ENCODE measurements at places on chromosomes 2 and 18. TPM values are rescaled to one million over a fixed set of nuclear protein-coding genes. Genes with fewer than 3 reads are reported as not detected.

UGT1A7 gene
- 0.35 TPM for total RNA-seq

ATAD2B gene
- 28.7 TPM for total RNA-seq

MRPL33 gene
- 107 TPM for total RNA-seq

IL36G gene
- not detected for total RNA-seq

PRKAG3 gene
- total RNA-seq = not detected

PDE11A gene
- total RNA-seq = 0.82 TPM

KANSL3 gene
- 48.8 TPM for total RNA-seq

NEUROD1 gene
- total RNA-seq = not detected

ZNF512 gene
- total RNA-seq = 40.6 TPM

TMEM178A gene
- total RNA-seq = 5.7 TPM

MC4R gene
- total RNA-seq = 0.19 TPM

ANKRD30BL gene
- total RNA-seq = not detected

- no peak for DNase-seq
Measured at GRCh38 chr2:71743995-71744675, 290.8 kb downstream of the DYSF start.

DNA sequence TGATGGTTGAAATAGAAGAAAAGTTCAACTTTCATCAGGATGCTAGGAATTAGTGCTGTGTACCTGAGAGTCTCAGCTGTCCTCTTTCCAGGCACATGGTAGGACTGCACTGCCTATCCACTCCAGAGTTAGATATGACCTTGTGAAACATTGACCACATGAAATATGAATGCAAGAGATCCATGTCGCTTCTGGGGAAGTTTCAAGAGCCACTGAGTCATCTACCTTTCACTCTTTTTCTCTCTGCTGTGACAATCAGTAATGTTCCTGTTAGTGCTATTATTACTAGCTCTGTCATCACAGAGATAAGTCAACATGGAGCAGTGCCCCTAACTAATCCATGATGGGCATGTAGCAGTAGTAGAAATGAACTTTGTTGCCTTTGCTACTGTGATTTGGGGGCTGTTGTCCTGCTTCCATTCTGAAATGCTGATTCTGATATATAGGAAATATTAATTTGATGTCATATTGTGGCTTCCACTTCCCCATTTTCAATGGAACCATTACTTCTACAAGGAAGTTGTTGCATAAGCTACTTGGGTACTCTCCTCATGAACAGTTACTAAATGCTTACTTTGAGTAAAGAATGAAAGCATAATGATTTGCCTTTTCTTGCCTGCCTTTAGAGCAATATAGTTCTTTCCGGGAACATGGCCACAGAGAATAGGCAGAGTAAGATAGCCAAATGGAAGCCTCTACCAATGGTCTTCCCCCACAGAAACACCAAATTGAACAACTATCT, 192.8 kb upstream of the ZNF521 start:
- DNase-seq = no peak

DNA sequence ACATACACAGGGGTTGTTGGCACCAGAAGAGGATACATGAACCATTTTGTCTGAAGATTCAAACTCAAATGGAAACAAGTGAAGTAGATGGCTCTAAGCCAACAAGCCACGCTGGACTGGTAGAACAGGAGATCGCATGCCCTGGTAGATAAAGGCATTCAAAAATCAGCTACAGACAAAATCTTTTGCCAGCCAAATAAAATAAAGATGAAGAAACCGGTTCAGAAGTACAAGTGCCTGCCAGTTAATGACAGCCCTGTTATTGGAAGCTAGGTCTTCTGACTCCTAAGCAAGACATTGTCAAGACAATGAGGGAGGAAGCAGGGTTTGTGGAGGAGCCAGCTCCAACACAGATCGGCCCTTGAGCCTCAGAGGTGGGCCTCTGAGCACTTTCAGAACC, 52.3 kb downstream of the EHD3 start:
- no peak for DNase-seq

DNA sequence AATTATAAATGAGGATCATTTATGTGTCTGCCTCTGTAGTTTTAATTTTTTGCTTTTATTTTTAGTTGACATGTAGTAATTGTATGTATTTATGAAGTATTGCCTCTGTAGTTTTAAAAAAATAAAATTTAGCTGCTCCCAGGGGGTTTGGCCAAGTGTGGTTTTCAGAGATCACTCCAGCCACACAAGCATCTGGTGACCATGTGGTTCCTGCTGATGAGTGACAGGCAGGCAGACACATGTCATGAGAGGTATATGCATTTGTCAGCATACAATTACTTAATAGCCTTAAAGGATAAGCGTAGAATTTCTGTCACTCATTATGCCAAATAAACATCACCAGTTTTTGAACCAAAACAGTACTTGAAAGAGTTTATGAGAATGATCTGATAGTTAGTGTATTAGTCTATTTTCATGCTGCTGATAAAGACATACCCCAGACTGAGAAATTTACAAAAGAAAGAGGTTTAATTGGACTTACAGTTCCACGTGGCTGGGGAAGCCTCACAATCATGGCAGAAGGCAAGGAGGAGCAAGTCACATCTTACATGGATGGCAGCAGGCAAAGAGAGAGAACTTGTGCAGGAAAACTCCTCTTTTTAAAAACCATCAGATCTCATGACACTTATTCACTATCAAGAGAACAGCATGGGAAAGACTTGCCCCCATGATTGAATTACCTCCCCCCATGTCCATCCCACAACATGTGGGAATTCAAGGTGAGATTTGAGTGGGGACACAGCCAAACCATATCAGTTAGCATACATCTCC, 29.6 kb downstream of the MREG start:
- DNase-seq = no peak

- DNase-seq = peak; percentile 39
Measured at GRCh38 chr18:2513616-2514015, 57.7 kb downstream of the METTL4 start.

DNA sequence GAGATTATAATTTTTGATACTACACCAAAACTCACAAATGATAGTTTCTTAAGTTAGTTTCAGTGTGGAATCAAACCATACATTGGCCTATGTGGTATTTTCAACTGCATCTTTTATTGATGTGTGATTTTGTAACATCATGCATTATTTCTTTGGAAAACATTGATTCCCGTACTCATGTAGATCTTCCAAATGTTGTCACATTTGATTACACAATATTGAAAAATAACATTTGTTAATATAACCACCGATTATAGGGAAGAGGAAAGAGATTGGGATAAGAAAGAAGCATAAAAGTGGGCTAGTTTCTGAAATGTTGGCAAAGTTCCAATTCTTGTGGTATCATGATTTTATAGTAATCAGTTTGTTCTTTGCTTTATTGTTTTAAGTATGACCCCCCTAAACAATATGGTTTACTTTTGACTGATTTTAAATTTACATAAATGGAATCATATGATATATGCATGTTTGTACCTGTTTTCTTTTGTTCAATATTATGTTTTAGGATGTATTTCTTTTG, 117.2 kb upstream of the OTX1 start:
- DNase-seq = no peak

DNA sequence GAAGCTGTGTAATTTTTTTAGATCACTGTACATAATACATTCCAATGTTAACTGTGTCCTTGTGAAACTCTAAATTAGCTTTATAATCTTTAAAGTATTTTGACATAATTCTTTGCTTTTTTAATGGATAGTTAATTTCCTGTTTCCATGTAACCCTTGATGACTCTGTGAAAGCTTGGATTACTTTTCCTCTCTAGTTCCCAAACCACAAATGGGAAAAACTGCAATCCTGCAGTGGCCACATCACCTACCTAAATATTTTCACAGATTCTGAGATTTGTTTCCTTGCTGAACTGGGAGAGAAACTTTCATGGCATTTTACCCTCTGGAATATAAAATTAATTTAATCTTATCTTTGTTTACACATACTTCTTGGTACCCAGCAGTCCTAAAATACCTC, 161.6 kb upstream of the CCDC68 start:
- no peak for DNase-seq

GRCh38 chr2:218780851-218781690, 876 bp upstream of the CYP27A1 start:
- peak; percentile 32 for DNase-seq

GRCh38 chr18:49368161-49368875, 92.1 kb downstream of the DYM start:
- DNase-seq = no peak

DNA sequence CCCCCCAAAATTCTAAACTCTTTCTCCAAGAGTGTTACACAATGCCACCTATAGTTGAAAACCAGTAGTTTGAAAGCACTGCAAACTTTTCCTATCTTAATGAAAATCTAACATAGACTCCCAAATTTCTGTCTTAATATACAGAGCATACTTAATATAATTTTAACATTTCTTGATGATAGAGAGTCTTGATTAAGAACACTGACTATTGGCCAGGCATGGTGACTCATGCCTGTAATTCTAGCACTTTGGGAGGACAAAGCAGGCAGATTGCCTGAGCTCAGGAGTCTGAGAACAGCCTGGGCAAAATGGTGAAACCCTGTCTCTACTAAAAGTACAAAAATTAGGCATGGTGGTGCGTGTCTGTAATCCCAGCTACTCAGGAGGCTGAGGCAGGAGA, 34.2 kb downstream of the ASXL2 start:
- DNase-seq = no peak

DNA sequence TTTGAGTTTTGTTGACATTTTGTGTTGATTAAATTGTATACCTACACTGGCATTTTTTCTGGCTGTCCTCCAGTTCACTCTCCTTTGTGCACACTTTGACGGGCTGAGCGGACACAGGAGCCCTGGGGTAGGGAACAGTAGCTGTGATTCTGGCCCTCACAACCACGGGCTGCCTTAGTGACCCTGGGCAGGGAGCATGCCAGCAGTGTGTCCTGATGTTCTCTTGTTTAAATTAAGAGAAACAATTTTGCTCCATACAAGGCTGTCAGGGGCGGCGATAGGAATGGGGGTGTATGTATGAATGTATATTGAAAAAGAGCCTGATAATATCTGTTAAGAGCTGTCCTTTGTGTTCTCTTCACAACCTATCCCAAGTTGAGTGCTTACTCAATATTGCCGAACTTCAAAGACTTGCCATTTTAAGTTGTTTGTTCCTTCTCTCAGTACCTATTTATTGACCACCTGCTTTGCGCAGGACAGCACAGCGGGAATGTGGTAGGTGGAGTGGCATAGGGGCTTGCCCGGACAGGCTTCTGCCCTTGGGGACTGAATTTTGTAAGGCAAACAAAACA, 103.7 kb upstream of the EML6 start:
- no peak for DNase-seq

DNA sequence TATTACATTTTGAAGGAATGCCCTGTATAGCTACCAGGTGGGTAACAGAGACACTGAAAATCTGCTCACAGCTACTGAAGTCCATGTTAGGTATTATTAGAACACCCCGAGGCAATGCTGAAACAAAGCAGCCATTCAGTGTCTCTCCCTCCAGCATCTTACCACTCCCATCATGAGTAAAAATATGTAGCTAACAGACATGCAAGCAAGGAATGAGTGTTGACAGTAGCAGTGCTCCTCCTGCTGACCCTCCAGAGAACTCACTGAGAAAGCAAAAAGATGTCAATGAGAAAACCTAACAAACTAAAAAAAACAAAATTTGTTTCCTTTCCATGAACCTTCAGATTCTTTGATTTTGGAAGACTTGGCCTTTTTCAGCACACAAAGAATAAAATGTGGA, 393.9 kb downstream of the LRRTM1 start:
- no peak for DNase-seq

- no peak for DNase-seq
Measured at GRCh38 chr18:63137999-63138435, 181.6 kb downstream of the BCL2 start.

GRCh38 chr2:58543442-58543841, 302.3 kb upstream of the FANCL start:
- DNase-seq = no peak

GRCh38 chr18:67694787-67695186, 178.3 kb upstream of the DSEL start:
- DNase-seq = no peak

DNA sequence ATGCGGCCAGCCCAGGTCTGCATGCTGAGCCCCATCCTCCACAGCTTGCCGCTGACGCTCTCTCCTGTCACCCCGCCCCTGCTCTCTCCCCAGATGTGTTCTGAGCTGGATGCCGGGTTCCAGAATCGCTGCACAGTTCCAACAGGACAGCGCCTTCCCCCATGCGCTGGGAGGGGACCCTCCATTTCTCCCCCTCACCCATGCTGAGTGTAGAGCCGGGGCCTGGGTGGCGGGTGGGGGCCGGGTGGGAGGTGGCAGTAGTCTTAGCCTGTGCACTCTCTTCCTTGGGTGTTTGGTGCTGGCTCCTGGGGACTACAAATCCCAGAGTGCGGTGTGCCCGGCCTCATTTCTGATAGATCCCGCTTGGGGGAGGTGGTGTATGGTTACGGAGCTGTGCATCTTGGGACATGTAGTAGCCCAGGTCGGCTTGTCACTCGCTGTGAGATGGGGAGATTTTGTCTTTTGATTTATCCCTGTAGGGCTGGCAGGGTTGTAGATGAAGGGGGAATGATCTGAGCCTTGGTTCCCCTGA, 6.8 kb downstream of the DNAJB2 start:
- peak; percentile 76 for DNase-seq

- DNase-seq = no peak
Measured at GRCh38 chr2:22995576-22995975, 389.4 kb upstream of the KLHL29 start.

Measured in kidney (tissue), 22 donors.